Cardiac septum (tissue), 1 donor: ENCODE measurements at places on chromosomes 3 and 15. TPM values are rescaled to one million over a fixed set of nuclear protein-coding genes. Genes with fewer than 3 reads are reported as not detected.

DNA sequence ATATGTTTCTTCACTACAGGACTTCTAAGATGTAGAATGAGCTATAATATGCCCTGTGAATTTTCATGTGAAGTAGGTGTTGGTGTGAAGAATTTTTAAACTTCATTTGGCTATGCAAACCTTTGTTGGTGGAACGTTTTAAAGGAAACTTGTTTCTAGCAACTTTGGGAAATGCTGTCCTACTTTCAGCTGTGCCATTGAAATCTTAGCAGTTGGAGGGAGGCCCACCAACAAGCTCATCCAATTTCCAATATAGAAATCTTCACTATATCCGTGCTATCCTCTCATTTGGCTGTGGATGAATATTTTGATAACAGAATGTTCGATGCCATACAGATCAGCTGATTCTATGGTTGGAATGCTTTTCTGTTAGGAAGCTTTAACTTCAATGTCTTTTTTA is 51.3 kb downstream of the GRM7 start:
- no peak for DNase-seq

COMMD4 gene
- 35.5 TPM for total RNA-seq

GRCh38 chr15:68585574-68586273 is 6.9 kb downstream of the CORO2B start:
- DNase-seq, result no peak

DNA sequence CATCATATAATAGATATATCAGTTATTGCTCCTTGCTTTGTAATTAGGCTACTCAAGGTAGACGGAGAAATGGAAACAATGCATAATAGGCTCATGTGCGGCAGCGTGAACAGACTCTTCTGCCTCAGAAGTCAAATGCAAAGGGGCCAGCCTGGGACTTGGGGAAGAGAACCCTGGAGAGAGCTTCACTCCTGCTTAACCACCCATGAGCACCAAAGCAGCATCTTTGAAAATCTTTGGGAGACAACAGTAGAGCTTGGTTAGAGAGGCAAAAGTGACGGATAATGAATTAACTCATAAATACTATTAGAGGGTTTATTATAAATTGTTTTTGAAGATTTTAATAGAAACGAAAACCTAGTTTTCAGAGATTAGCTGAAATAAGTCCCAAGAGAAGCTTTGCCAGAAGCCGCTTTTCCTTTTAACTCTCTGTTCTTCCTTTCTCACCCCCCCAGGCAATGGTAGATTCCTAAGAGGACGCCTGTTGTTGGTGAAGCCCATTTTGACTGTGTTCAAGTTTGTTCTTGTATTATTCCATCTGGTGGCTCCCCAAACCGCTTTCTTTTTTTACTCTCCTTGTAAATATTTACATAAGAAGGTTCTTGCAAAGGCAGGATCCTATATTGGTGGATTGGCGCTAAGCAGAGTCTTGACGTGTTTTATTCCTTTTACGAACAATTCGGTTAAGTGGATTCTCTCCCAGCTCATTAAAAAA is 196.0 kb upstream of the TPRG1 start:
- no peak for DNase-seq

DNA sequence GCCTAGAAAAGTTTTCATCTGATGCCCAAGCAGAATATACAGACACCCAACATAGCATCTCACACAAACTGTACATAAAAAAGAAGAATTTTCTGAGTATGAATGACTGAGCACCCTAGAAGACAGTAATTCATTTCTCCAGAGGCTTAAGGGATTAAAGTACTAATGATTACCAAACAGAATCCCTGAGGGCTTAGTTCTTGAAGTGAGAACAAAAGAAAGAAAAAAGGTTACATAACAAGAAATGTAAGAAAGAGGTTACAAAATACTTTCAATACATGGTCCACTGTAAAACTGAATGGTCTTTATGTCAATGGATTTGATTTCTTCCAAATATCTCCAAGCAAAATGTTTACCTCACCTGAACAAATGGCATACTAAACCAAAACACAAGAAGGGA is 9.1 kb upstream of the NEK10 start:
- no peak for DNase-seq

DNA sequence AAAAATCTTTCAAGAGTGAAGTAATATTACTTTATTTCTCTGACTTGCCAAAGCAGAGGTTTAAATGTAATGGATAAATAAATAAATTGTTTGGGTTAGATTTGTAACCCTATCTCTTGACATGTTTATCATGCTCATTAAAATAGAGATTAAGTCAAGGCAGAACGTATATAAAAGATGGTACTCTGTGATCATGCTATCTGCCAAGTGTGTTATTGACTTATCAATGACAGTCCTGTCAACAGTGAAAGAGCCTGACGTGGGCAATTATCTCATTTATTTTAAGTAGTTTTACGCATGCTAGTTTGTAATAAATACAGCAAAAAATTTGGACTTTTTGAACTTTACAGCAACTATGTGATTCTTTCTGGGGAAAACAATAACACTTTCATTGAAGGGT is 43.7 kb downstream of the PROS1 start:
- no peak for DNase-seq
